ENCODE measurements at places on chromosomes 2 and 18.

GRCh38 chr18:70973626-70974025 is 684.8 kb downstream of the SOCS6 start:
- no peak for DNase-seq

DNA sequence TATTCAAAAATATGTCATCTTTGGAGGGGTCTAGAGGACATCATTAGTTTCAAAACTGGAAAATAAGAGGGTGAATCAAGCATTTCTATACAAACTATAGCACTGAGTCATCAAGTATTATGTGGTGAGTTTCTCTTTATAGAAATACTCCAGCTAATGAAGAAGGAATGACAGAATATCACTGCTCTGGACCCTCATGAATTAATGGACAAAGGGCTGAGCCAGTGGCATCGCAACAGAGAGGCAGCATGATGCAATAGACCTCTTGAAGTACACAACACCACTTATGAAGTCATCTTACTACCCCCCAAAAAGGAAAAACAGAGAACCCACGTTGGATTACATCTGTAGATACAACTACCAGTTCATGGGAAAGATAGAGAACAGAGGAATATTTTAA is 27.4 kb upstream of the EIF2AK3 start:
- no peak for DNase-seq

DNA sequence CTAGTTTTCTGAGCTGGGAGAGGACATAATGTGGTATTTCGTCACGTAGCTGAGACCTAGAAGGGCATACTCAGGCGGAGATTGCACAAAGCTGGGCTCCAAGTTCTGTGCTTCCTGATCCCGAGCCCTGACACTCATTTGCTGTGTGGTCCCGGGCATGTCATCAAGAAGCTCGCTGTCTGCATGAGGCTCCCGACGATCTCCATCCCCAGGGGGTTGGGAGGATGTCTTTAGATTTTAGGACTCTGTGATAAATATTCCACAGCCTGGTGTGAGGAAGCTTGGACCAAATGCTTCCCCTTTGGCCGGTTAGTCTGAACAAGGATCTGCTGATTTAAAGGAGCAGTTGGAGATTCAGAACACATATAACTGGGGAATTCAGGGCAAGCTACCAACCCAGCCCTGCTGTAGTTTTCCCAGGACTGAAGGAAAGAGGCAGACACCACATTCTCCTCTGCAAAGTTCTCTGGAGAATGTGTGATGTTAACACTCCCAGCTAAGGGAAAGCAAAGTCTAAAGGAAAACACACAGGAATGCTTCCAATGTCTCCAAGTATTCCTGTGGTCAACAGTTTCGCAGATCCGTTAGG is 2.3 kb downstream of the KCNE4 start:
- no peak for DNase-seq

DNA sequence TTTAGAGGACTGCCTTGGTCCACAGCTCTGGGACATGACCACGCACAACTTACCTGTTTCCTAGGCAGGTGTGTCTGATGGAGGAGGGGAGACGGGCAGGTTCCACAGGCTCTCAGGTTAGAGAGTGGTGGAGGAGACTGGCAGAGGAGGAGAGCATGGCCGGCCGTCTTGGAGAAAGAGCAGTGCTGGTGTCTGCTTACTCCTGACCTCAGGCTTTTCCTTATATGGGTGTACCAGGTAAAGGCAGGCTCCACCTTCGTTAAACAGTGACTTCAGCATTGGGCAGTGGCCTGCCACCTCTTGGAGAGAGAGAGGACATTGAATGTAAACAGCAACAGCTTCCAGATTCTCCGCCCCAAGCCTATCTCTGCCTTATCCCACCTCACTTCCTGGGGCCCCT is at the start of gene CAPN13:
Gene CAPN13 (minus strand): TSS at position 198 of the 400 bp plus-strand sequence. CDS start 20,121 bp downstream, outside the sequence.
- no peak for DNase-seq

DNA sequence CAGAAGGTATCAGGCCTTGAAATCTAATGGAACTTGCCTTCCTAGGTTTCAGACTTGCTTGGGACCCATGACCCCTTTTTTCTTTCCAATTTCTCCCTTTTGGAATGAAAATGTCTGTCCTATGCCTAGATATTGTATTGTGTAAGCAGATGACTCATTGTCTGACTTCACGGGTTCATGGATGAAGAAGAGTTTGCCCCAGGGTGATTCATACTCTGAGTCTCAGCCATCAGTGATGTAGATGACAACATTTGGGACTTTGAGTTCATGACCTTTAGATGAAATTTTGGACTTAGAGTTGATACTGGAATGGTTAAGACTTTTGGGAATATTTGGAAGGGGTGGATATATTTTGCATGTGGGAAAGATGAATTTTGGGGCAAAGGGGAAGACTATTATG is 11.2 kb upstream of the SCYGR5 start:
- no peak for DNase-seq

DNA sequence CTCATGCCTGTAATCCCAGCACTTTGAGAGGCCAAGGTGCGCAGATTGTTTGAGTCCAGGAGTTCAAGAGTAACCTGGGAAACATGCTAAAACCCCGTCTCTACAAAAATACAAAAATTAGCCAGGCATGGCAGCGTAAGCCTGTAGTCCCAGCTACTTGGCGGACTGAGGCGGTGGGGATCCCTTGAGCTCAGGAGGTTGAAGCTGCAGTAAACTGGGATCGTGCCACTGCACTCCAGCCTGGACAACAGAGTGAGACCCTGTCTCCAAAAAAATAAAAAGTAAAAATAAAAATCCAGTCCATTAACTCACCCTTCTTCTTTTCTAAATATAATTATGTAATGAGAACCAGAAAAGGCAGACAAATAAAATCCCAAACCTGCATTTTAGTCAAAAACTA is 8.2 kb downstream of the BAZ2B start:
- no peak for DNase-seq
